ENCODE measurements at places on chromosomes 4 and X.
A peak's percentile ranks its signal among the peaks of the same experiment; 100 is the strongest.

DNA sequence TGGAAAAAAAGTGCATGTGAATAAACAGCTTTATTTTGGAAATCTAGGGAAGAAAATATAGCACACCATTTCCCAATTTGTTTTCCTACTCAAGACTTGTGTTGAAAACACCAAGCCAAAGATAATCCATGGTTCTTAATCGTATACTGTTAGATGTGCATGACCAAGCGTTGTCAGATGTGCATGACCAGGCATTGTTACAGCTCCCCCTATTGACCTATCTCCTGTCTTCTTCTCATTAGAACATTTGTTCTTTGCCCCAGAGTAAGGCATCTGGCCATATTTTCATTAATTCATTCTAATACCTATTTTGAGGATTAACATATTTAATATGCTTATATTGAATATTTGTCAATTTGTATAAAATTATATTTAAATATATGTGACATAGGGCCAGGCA lies 14.4 kb upstream of the VCX start:
- no peak for ATAC-seq

- no peak for ATAC-seq
These were observed 347.1 kb downstream of the IDS start for GRCh38 chrX:149157976-149158375.

- ATAC-seq = no peak
These were observed 66.2 kb downstream of the UBA6 start for GRCh38 chr4:67634741-67635140.

DNA sequence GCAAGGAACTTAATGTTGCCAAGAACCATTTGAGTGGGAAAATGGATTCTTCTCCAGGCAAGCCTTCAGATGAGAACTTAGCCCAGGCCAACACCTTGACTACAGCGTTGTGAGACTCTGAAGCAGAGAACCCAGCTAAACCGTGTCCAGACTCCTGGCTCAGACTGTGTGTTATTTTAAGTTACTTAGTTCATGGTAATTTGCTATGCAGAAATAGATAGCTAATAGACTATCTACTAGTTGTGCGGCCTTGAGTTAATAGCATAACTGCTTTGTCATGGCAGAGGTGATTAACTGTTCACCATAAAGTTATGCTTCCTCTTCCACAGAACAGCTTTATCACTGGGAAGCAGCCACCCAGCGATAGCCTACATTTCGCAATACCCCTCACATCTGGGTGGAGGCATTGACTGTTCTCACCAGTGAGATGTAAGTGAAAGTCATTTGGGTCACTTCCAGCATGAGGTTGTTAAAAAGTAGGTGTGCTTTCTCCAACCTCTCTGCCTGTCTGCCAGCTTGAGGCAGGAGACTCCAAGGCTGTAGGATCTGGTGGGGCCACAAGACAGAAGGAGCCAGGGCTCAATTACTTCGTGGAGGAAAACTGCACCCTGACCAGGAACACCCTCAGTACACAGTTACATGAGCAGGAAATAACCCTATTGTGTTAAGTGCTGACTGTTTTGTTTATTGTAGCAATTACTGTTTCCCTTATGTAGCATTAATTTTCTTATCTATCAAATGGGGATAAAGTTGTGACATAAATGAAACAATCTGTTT lies 94.2 kb downstream of the GPAT3 start:
- ATAC-seq = no peak

DNA sequence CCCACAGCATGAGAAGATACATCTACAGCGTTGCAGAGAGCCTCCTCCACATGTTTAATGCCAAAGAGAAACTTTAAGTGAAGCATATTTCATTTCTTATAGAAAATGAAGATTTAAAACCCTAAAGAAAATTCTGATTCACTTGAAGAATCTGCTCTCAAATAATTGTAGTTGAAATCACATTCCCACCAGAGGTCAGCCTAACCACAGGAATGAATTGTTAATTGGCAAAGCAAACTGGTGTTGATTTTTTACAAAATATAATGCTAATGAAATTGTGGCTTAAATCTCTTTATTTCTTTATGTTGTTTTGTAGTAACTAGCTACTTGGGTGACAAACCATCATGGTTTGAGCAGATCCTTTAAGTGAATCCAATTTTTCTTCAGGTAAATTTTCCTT lies 31.1 kb upstream of the WDR17 start:
- ATAC-seq = no peak

DNA sequence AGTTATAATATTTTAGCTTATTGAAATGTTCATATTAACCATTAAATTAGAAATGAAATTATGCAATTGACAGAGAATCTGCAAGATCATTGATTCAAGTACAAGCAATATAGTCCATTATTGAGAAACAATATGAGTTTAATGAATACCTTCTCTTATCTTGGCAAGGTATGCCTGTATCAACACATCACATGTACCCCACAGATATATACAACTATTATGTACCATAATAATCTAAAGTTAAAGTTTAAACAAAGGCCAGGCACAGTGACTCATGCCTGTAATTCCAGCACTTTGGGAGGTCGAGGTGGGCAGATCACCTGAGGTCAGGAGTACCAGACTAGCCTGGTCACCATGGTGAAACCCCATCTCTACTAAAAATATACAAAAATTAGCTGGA lies 514.7 kb downstream of the PCDH7 start:
- ATAC-seq = no peak

DNA sequence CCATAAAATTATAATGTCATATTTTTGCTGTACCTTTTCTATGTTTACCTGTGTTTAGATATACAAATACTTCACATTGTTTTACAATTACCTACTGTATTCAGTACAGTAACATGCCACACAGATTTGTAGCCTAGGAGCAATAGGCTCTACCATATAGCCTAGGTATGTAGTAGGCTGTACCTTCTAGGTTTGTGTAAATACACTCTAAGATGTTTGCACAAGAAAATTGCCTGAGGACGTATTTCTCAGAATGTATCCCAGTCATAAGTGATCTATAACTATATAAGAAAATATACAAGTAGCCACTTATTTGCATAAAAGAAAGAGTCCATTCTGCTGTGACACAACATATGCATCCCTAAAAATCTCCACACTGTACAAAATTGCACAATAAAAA lies 36.3 kb upstream of the SCML1 start:
- ATAC-seq = no peak

DNA sequence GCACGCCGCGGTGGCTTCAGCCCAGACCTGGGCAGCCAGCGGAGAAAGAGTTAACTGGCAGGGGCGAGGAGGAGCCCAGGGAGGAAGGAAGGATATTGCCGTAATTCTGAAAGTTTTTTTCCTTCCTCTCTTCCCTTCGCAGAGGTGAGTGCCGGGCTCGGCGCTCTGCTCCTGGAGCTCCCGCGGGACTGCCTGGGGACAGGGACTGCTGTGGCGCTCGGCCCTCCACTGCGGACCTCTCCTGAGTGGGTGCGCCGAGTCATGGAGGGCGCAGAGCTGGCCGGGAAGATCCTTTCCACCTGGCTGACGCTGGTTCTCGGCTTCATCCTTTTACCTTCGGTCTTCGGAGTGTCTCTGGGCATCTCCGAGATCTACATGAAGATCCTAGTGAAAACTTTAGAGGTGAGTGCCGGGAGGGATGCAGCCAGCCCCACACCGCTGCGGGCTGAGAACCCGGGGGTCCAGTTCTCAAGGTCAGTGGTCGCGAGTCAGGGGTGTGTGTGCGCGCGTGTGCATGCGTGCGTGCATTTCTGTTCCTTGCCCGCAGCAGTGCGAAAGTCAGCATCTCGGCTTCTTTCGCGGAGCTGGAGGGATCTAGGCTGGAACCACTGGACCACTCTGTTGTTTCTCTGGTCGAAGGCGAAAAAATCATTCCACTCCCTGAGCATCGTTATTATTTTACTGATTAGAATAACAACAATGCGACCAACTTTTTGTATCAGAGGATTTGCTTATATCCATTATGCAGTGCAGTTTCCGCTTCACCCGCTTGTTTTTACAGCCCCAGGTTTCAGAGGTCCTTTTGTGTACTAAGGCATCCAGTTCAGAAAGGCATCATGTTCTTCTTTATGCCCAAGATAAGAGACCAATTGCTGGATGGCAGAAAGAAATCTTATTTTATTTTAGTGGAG lies 709 bp downstream of the GPAT3 start:
- peak; percentile 75 for ATAC-seq

GRCh38 chr4:99961711-99962110 lies 11.6 kb upstream of the H2AZ1 start:
- ATAC-seq = no peak

DNA sequence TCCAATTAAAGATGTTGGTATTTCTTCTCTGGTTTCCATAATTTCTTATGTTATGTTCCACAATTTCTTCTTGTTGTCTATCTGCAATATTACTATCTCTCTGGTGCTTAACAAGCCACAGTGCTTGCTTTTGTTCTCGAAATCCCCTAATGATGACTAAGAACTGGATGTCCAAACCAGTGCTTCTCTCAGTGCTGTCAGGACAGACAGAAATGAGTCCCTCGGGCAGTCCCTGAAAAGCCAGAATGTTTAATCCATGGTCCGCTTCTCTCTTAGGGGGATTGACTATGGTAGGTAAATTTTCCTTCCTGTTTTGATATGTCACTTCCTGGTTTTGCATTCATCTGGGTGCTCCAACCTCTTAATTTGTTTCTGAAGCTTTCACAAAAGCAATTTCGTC lies 321.6 kb upstream of the PCDH10 start:
- no peak for ATAC-seq

DNA sequence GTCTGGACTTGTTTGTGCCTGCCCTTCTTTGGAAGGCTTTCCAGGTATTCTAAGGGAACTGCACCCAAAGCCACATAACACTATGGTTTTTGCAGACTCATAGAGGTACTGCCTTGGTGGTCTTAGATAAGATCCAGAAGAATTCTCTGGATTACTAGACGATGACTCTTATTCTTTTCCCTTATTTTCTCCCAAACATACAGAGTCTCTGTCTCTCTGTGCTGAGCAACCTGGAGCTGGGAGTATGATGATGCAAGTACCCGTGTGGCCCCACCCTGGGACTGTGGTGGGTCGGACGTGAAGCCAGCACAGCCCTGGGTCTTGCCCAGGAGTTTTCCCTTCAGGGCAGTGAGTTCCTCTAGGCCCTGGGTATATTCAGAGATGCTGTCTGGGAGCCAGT lies 1342.4 kb upstream of the TENM3 start:
- no peak for ATAC-seq

- ATAC-seq = no peak
These were observed 146.2 kb upstream of the SH3RF1 start for GRCh38 chr4:169416997-169417396.

GRCh38 chrX:28901637-28902036 lies 314.4 kb downstream of the IL1RAPL1 start:
- no peak for ATAC-seq

GRCh38 chr4:73998040-73999011 lies at the start of gene CXCL5:
Gene CXCL5 (minus strand): TSS chr4:73998677. CDS start chr4:73998581, 96 bp downstream.
- ATAC-seq = no peak

- ATAC-seq = no peak
These were observed 8.1 kb downstream of the P2RY8 start for GRCh38 chrX:1528884-1529203.

GRCh38 chr4:153000076-153000420 lies 63.9 kb downstream of the FHDC1 start:
- ATAC-seq = no peak

GRCh38 chr4:120921456-120922380 lies 808 bp downstream of the PRDM5 start:
- peak; percentile 78 for ATAC-seq

DNA sequence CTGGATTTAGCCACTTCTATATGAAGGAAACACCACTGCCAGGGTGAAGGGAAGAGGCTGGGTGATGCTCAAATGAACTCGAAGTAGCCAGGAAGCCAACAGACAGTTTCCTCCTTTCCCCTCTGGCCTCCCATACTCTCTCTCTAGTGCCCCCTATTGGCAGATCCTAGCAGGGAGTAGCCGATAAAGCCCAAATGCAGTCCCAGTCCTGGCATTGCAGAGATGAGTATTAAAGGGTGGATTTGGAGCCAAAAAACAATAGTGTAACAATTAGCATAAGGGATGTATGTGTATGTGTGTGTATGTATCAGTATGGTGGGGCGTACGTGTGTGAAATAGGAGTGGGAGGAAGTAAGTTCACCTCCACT lies 213.8 kb upstream of the LDB2 start:
- ATAC-seq = peak; percentile 32

DNA sequence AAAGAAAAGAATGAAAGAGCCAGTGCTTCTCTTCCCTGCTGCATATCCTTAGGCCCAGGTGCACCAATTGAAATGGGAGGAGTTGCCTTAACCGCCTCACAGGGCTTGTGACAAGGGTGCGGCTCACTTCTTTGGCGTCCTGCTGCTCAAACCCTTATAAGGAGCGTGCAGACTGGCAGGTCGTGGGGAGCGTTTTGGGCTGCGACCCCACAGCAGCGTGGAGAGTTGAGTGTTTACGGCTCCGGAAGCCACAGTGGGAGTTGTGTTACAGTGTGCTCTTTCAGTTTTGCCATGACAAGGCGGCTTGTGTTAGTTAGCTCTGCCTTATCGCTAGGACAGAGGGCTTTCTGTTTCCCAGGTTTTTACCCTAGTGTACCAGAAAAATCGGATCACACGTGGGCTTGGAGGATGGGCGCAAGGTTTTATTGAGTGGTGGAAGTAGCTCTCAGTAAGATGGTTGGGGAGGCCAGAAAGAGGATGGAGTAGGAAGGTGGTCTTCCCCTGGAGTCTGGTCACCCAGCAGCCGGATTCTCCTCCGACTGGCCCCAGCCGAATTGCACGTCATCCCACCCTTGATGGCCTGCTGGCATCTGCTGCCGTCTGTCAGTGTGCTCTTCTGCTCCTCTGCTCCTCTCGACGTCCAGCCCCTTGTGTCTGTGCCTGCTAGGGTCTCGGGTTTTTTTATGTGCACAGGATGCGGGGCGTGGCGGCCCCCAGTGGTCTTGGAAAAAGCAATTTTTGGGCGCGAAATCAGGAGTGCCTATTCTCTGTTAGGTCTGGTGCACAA lies 718.9 kb downstream of the ARAP2 start:
- no peak for ATAC-seq

GRCh38 chrX:149630681-149631233 lies 835 bp downstream of the TMEM185A start:
- peak; percentile 58 for ATAC-seq

DNA sequence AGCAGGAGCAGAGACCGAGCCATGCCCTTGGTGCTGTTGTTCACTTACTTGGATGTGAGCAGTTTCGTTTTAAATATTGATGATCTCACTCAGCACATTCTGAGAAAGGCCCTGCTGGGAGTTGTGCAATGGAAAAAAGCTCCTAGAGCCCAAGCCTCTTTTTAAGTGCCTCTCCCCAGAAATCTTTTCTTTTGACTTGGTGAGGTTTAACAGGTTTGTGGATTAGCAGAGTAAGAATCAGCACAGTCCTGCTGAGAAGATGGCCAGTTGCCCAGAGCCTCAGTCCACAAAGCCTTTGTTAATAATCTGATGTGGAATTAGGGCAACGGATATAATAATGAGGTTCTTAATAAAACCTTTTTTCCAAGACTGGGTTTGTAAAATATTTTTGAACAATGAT lies 157.5 kb upstream of the ATP6AP2 start:
- ATAC-seq = no peak

GRCh38 chr4:190016369-190017289 lies 10.4 kb downstream of the FRG2 start:
- no peak for ATAC-seq

Data from motor neuron (in vitro differentiated cells).